Left ventricle myocardium superior (tissue), 1 donor: ENCODE measurements at places on chromosomes 11 and 22. TPM values are rescaled to one million over a fixed set of nuclear protein-coding genes. Genes with fewer than 3 reads are reported as not detected.

OR51E1 gene
- total RNA-seq, result 1.8 TPM

SMIM35 gene
- total RNA-seq, result not detected

NAV2 gene
- 8.8 TPM for total RNA-seq

SAA1 gene
- 7.1 TPM for total RNA-seq

GAL3ST1 gene
- 0.57 TPM for total RNA-seq

PTPMT1 gene
- total RNA-seq, result 14.9 TPM

LYVE1 gene
- total RNA-seq, result 53.8 TPM

LDHAL6A gene
- total RNA-seq, result not detected

LDHA gene
- 332 TPM for total RNA-seq

IL18BP gene
- total RNA-seq, result 3.7 TPM

CRYBB2 gene
- total RNA-seq, result not detected

FGF3 gene
- total RNA-seq, result not detected

CCT8L2 gene
- not detected for total RNA-seq

HORMAD2 gene
- not detected for total RNA-seq

VSIG2 gene
- 1.1 TPM for total RNA-seq

MOGAT2 gene
- 0.17 TPM for total RNA-seq

DDT gene
- 141 TPM for total RNA-seq

ARCN1 gene
- 97.1 TPM for total RNA-seq

LGALS1 gene
- total RNA-seq, result 1,086 TPM

TTC17 gene
- 29.7 TPM for total RNA-seq

HEPHL1 gene
- total RNA-seq, result not detected

ASCL2 gene
- total RNA-seq, result 0.17 TPM
